ENCODE measurements at places on chromosomes 1 and 21.

- DNase-seq, result peak; percentile 11
These were observed 138.4 kb downstream of the PAPPA2 start for GRCh38 chr1:176601348-176601747.

- DNase-seq, result no peak
These were observed 65.0 kb upstream of the DISP3 start for GRCh38 chr1:11413986-11414391.

- DNase-seq, result no peak
These were observed 642.7 kb downstream of the NPHP4 start for GRCh38 chr1:5349526-5349925.

DNA sequence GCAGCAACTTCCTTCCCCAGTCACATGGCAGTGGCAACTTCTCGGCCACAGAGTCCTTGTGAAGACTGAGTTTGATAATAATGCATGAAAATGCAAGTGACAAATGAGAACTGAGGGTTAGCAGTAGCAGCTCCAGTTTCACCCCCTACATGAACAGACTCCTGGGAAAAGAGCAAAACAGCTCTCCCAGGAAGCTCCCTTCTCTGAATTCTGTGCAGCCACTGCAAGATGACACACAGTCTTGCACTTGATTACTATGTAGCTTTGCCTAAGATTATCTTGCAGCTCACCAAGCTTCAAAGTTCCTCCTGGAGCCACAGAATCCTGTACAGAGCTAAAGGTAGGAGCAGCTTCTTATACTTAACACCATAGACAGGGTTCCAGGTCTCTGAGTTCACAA lies 4.7 kb downstream of the PGBD5 start:
- no peak for DNase-seq

DNA sequence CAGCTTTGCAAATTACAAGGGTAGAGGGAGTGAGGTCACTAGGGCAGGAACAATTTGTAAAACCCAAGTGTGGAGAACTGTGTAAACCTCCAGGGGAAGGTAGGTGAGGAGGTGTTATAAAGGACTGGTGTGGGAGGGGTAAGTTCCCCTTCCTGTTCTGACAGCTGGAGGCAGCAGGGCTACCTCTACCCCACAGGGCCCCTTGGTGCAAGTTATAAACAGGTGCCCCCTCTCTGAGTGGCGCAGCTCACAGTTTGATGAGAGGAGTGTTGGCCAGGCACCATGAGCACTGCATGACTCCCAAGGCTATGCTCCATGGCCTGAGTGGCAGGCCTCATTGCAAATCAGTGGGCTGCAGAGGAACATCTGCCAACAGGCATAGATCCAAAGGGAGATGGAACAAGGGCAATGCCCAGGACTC lies 41.0 kb downstream of the MFSD2A start:
- no peak for DNase-seq
